ENCODE measurements at places on chromosomes 4 and X. TPM values are rescaled to one million over a fixed set of nuclear protein-coding genes. Genes with fewer than 3 reads are reported as not detected.

Gene APELA
- total RNA-seq: not detected

Gene LIMCH1
- total RNA-seq: not detected

Gene MYOZ2
- not detected for total RNA-seq

Gene FABP2
- total RNA-seq: not detected

DNA sequence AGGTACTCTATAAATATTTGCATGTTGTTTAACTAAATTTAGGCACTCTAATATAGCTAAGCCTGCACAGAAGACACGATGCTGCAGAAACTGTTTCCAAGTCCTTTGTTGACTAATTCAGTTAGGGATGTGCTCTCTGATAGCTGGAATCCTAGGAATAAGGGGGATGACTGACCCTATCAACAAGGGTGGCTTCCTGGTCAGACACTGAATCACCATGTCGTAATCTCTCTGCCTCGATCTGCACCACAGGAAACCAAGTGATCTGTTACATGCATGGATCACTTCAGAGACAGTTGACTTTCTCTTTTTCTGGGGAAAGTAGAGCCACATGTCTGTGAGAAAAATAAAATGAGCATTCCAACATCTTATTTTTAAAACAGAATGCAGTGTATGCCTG is 169.1 kb downstream of the GUCY2F start:
- DNase-seq: no peak

GRCh38 chr4:107044170-107044569 is 8.1 kb upstream of the DKK2 start:
- DNase-seq: no peak

DNA sequence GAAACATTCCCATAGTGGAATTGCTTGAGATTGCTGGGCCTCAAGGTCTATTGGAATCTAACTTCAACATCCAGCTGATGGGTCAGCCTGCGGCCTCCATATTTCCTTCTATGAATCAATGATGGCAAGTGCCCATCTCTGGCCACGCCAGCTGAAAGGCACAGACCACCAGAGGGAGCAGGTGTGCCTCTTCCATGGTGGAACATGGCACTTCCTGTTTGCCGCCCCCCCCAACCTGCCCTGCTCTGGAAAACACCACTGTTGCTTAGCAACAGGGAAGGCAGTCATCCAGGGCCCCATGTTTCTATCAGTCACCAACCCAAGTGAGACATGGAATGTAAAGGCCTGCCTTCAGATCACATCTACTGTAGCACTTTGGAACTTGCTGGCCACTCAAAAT is 11.6 kb downstream of the PAGE4 start:
- peak; percentile 1 for DNase-seq

- DNase-seq: no peak
These were observed 16.3 kb upstream of the MAOB start for GRCh38 chrX:43898406-43899035.

- DNase-seq: peak; percentile 5
These were observed 1.2 kb upstream of the EFHC2 start for GRCh38 chrX:44344687-44345086.

- DNase-seq: no peak
These were observed 823.5 kb downstream of the ADGRL3 start for GRCh38 chr4:62023633-62024032.

GRCh38 chr4:104989371-104989770 is 157.3 kb upstream of the TET2 start:
- DNase-seq: no peak

DNA sequence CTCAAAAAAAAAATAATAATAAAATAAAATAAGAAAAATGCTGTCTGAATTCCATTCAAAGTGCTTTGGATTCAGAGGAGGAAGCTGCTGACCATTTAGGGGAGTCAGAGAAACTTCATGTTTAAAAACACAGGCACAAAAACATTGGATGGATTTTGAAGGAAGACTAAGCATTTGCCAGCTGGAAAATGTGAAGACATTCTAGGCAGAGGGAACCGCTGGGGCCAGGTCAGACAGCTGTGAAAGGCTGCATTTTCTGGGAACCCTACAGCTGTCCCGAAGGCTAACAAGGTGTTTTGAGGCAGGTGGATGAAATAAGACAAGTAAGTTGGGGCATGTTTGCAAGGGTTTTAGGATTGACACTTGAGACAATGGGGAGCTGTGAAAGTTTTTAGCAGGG is 38.6 kb downstream of the ING2 start:
- no peak for DNase-seq

- no peak for DNase-seq
These were observed 1263.6 kb downstream of the C4orf33 start for GRCh38 chr4:130359542-130359941.

DNA sequence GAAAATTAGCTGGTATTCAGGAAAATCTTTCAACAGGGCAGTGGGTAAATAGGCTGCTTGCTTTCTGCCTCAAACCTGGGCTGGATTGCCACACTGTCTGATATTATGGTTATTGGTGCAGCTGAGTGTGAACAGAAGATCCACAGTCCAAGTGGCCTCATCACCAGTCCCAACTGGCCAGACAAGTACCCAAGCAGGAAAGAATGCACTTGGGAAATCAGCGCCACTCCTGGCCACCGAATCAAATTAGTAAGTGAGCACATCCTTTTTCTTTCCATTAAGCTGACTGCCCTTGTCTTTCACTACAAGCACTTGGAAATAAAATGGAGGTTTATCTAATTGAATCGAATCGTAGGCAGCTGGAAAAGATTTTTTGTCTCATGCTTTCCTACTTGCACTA is 204.7 kb downstream of the TLL1 start:
- no peak for DNase-seq

DNA sequence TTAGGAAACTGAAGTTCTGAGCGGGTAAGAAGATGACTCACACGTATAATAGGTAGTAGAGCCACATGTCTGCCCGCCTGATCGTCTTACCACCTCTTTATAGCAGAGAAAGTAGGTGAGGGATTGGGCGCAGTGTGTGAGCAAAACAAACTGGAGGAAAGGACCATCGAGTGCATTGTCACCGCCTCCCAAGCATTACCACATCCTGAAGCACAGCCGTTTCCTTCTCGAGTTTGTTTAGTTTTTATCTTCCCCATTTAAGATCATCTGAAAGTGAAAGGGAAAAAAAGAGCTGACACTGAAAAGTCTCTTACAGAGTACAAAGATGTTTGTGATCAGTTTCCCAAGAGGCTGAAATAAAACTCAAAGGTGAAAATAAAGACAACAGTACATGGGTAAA is 14.8 kb downstream of the PDK3 start:
- DNase-seq: peak; percentile 71

- no peak for DNase-seq
These were observed 406.5 kb downstream of the IQCM start for GRCh38 chr4:149409146-149409545.

DNA sequence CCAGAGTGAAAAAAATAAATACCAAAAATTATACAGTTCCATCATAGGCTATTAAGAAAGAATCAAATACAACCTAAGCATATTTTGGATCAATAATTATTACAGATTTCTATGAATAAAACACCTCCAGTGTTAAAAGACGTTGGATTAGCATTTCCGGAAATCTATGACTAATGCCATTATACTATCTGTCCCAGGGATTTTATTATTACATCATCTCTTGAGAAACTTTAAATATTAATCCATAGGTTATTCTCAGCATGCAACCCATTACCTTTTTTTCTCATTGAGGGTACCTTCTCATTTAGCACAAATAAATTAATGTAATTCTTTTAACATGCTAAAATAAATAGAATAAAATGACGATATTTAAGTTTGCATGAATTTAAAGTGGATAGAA is 44.6 kb downstream of the CXorf58 start:
- DNase-seq: no peak
